ENCODE measurements at places on chromosomes 3 and 15.

DNA sequence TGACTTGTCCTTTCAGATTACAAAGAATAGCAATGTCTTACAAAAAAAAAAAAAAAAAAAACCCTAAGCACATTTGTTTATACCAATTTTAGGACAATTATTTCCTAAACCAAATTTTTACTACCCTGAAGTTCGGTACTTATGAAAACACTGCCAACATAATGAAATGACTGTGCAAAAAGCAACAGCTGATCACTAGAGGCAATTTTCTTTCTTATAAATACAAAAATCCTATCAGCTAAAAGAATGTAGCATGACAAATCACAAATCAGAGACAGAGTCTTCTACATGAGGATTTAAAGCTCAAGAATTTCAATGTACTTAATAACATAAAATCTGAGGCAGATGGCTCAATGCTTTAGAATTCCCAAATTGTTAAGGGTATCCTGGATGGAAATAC, 191.8 kb downstream of the MAGI1 start:
- no peaks in the 10 kb centered on the region for H3K27me3 ChIP-seq
- no peak for DNase-seq
- no peaks in the 10 kb centered on the region for H3K36me3 ChIP-seq
- H3K4me1 ChIP-seq = peaks cover 4% of the 10 kb centered on the region
- H3K4me3 ChIP-seq = no peak overlapping the region

- no peak overlapping the region for H3K27ac ChIP-seq
- H3K4me3 ChIP-seq = no peak overlapping the region
- no peaks in the 10 kb centered on the region for H3K27me3 ChIP-seq
Measured at GRCh38 chr3:110393941-110394340, 677.7 kb upstream of the NECTIN3 start.

DNA sequence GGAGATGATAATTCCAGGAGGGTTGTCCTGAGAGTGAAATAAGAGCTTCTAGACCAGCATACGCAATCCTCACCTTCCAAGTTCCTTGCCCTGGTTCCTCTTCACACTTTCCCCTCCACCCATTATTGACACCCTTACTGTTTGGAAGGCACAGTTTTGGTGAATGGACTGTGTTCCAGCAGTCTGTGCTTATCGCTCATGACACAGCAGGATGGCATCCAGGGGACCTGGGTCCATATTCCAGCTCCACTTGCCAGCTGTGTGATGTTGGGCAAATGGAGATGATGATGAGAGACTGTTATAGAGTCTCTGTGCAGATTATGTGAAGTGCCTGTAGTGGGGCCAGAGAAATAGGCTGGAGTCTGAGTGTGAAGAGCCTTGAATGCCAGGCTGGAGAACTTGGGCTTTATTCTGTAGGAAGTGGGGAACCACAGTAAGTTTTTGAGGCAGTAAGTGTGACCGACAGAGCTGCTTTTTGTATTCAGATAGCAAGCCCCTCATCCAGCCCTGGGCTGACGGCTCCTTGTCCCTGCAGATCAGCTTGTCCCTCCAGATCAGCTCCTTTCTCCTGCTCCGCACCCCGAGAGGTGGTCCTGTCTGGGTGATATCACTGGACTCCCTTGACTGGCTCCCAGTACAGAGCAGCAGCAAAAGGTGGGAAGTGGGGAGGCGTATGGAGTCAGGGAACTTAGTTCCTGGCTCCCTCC, 8.1 kb downstream of the KBTBD13 start:
- peaks cover 41% of the 10 kb centered on the region for H3K4me1 ChIP-seq
- H3K27me3 ChIP-seq = no peaks in the 10 kb centered on the region
- no peaks in the 10 kb centered on the region for H3K36me3 ChIP-seq
- no peak for DNase-seq
- no peak overlapping the region for H3K4me3 ChIP-seq

GRCh38 chr3:128307029-128307633, 153.8 kb downstream of the EEFSEC start:
- no peak for DNase-seq
- no peak overlapping the region for H3K4me3 ChIP-seq
- no peaks in the 10 kb centered on the region for H3K4me1 ChIP-seq

DNA sequence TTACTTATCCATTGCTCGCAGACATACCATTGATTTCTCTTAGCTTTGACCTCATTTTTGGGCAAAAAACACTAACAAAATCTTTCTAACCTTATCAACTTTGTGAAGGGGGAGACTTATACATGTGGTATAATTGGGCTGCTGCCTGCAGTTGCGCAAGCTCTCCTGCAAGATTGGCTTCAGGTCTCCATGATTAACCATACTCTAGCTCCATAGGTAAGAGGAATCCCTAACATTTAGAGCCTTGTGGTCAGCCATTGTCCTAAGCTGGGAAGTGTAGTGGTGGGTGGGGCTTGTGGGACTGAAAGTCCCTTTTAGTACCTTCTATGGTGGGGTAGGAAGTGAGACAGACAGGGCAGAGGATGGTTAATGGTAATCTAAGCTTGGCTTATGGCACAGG, 179.6 kb upstream of the THRB start:
- H3K36me3 ChIP-seq = no peaks in the 10 kb centered on the region
- H3K27ac ChIP-seq = no peak overlapping the region
- DNase-seq = peak; percentile 50
- no peaks in the 10 kb centered on the region for H3K27me3 ChIP-seq
- no peak overlapping the region for H3K4me3 ChIP-seq

Measured in GM23338 (cell line).